Effector CD4-positive, alpha-beta T cell (primary cell): ENCODE measurements at places on chromosomes 4 and X.

DNA sequence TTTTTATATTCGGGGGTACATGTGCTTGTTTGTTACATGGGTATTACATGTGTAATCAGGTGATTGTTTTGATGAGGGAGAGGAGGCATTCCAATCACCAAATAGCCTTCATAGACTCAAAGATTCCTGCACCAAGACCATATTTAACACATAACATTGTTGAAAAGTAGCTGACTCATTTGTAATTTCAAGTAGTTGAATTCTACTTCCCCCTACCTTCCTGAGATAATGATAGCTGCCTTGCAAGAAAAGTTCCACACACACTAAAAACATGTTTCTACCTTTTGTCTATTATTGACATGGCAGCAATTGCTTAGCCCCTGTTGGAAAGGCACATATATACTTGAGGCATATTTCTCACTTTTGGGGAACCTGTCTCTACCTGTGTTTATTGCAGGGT, 16.1 kb downstream of the PGAM4 start:
- DNase-seq: no peak

DNA sequence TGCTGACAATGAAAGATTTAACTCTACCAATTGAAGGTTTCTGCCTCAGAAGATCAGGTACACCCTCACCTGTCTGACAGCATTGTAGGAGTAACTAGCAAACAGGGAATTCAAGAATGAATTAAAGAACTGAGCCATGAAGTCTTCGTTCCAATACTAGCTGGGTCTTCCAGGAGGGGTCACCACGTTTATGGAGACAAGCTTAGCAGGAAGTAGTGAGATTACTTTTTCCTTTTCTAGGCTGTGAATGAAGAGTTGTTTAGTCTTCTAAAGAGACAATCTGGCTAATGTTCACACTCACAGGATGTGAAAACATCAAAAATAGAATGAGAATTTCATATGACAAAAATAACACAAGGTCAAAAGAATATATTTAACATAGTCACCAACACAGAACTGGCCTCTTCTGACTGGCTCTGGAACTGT, 54.9 kb downstream of the REELD1 start:
- no peak for DNase-seq

- DNase-seq: no peak
These were observed 419.9 kb downstream of the SPRY1 start for GRCh38 chr4:123816462-123816861.

GRCh38 chr4:94304365-94304971, 38.2 kb downstream of the HPGDS start:
- DNase-seq: no peak

GRCh38 chrX:49934148-49934547, 11.8 kb downstream of the CLCN5 start:
- no peak for DNase-seq

GRCh38 chr4:167587361-167587760, 353.1 kb upstream of the SPOCK3 start:
- no peak for DNase-seq

DNA sequence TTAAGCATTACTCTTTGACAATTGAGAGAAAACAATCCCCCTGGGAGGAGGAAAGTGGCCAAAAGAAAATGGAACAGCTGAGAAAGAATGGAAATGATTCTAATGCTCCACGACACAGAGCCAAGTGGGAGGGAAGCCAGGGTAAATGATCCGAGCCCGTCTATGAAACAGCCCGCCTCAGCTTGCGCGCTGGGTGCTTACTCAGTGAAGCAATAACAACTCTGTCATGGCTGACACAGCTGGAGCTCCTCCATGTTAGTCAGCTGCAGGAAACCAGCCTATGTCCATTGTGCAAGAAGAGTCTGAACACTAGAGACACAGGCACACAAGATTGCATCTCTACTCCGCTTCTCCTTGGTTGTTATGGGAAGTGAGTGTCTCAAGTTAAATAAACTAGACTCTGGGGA, 19.3 kb downstream of the NOA1 start:
- no peak for DNase-seq

GRCh38 chrX:155213731-155214130, 2.5 kb upstream of the VBP1 start:
- no peak for DNase-seq

- no peak for DNase-seq
These were observed 198.3 kb upstream of the FAT4 start for GRCh38 chr4:125116431-125116830.

DNA sequence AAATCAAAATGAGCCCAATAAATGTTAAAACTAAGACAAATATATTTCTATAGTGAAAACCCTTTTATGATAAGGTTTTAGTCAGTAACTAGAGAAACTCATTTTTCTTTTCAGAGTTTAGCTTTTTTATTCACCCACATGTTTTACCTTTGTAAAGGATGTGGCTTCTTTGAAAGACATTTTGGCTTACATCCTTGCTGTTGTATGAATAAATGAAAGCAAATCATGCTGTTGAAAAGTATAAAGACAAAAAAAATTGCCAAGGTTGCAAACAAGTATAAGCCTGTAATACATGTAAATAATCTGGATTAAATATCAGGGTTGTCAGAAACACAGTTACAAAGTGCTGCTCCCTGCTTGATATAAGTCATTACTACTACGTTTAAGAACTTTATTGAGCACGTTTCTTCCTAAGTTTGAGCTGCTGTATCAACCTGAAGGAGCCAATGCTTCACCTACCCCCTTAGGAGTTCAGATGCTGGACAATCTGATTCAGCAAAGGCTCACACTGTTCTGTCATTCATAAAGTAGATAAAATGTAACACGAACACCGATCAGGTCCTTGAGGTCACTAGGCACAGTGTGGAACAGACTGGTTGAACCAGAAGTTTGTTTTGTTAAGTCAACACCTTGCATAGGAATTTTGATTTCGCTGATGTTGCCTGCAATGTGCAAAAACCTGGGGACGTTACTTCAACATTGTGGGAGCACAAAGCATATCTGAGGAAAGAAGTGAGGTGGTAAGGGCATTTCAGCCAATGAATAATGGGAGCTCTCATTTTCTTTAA, 321.2 kb upstream of the BMP3 start:
- no peak for DNase-seq

GRCh38 chr4:151420250-151420807, 11.4 kb downstream of the FHIP1A start:
- DNase-seq: no peak

DNA sequence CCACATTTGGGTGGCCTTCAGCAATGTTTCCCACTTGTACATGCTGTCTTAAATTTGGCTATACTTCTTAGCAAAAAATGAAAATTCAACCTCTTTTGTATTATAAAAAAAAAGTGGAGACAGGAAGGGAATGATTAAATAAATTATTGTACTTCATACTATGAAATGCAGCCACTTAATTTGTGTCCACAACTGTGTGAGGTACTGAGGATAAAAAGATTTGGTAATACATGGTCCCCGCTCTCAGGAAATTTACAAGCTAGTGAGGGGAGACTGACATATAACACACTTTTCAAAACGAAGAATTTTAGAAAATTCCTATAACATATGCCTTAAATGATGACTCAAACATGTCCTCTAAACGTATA, 105.0 kb downstream of the HNRNPD start:
- DNase-seq: no peak

- no peak for DNase-seq
These were observed 14.3 kb upstream of the PNPLA4 start for GRCh38 chrX:7941390-7942042.

DNA sequence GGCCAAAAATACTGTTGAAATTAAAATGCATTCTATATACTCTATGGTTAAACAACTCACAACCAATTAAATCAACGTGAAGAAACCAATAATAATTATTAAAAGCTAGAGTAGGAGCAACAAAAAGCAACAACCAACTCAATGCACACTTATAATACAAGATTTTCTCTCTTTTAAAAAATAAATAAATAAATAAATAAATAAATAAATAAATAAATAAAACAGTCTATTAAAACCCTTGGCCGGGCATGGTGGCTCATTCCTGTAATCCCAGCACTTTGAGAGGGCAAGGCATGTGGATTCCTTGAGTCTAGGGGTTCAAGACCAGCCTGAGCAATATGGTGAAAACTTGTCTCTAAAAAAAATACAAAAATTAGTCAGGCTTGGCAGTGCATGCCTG, 62.7 kb downstream of the ENOX2 start:
- no peak for DNase-seq

- DNase-seq: no peak
These were observed 16.5 kb upstream of the RHOH start for GRCh38 chr4:40180356-40180755.

GRCh38 chrX:150316564-150316963, 46.6 kb upstream of the MAMLD1 start:
- DNase-seq: no peak

- DNase-seq: no peak
These were observed 153.8 kb downstream of the CCSER1 start for GRCh38 chr4:90280954-90281353.

- peak; percentile 11 for DNase-seq
These were observed 14.7 kb upstream of the SEC24D start for GRCh38 chr4:118850488-118851173.

GRCh38 chrX:5306654-5307121, 922.0 kb downstream of the NLGN4X start:
- no peak for DNase-seq

GRCh38 chr4:153706519-153706918, 22.4 kb downstream of the TLR2 start:
- no peak for DNase-seq

DNA sequence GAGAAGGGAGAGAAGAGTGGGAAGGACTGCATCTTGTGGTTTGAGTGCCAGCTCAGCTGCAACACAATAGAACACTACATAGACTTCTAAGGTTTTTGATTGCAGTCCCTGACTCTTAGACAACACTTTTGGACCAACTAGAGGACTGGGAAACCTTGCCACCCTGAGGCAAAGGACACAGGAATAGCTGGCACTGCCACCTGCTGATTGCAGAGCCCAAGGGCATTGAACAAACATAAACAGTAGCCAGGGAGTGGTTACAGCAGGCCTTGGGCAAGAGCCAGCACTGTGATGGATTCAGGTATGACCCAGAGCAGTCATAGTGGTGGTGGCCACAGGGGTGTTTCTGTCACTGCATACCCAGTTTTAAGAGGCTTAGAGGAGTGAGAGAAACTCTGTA, 72.5 kb upstream of the CXorf51A start:
- DNase-seq: no peak

DNA sequence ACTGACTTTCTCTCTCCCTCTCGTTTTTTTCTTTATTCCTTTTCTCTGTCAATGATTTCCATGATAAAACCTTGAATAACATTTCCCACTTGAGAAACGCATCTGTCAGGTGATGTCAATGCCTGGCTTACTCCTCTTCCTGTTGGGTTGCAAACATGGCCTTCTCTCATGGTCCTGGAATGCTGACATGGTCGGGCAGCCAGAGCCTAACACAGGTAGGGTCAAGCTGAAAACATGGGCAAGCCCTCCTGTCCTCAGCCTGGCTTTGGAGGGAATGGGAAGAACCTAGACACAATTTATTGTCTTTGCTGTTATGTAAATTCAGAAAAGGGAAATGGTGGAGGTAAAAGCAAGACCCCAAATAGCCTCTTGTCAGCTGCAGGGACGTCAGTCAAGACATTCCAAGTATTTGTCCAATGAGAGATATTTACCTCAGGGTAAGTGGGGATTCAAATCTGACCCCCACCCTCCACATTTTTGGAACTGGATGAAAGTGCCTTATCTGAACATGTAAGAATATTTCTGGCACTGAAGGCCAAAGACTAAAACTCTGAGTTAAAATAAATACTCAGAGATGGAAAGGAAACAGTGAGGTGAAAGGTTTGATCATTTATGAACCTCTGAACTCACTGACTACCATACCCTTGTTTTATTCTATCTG, 473.8 kb downstream of the SPRY1 start:
- no peak for DNase-seq

- DNase-seq: no peak
These were observed 73.1 kb downstream of the METTL14 start for GRCh38 chr4:118758293-118758692.

GRCh38 chrX:39729981-39730661, 367.6 kb downstream of the BCOR start:
- no peak for DNase-seq

- no peak for DNase-seq
These were observed 1044.2 kb upstream of the FTHL17 start for GRCh38 chrX:32116047-32116446.

- DNase-seq: no peak
These were observed 206.0 kb downstream of the BCOR start for GRCh38 chrX:39891781-39892180.

- no peak for DNase-seq
These were observed 14.7 kb downstream of the C4orf54 start for GRCh38 chr4:99642725-99643489.
